Central memory CD8-positive, alpha-beta T cell (primary cell): ENCODE measurements at places on chromosomes 6 and 20.

GRCh38 chr20:56381501-56381900 lies 10.5 kb downstream of the AURKA start:
- no peak for DNase-seq

- no peak for DNase-seq
Measured at GRCh38 chr20:60631585-60632287, 620.3 kb upstream of the CDH4 start.

DNA sequence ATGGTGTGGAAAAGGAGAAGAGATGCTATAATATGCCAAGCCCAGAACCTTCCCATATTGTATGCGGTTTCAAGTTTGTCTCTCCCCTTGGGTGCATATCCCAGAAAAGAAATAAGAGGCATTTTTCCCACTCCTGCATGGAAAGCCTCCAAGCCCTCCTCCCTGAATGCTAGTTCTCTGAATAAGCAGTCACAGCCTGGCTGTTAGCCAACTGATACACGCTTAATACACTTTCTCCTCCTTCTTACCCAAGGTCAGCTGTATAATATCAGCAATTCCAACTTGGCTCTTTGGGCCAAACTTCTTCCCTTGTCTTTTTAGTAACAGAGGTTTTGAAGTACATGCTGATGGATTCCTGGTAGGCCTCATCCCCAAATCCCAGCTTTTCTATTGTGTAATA lies 440.1 kb downstream of the EPHA7 start:
- DNase-seq, result no peak

DNA sequence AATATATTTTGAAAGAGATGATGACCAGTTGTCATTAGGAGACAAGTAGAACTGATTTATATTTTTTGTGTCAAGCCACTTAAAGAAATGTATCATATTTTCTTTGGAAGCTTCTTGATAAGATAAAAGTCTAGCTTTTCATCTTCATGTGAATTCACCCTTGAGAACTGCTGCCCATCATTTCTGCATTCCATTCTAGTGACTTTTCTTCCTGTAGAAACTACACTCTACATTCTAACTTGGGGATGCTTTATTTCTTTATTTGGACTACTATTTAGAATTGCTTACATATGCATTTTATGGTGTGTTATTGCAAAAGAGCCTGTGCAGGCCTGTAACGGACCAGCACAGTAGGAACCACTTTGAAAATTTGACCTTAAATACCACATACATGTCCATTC lies 335.0 kb upstream of the KCNQ5 start:
- no peak for DNase-seq

DNA sequence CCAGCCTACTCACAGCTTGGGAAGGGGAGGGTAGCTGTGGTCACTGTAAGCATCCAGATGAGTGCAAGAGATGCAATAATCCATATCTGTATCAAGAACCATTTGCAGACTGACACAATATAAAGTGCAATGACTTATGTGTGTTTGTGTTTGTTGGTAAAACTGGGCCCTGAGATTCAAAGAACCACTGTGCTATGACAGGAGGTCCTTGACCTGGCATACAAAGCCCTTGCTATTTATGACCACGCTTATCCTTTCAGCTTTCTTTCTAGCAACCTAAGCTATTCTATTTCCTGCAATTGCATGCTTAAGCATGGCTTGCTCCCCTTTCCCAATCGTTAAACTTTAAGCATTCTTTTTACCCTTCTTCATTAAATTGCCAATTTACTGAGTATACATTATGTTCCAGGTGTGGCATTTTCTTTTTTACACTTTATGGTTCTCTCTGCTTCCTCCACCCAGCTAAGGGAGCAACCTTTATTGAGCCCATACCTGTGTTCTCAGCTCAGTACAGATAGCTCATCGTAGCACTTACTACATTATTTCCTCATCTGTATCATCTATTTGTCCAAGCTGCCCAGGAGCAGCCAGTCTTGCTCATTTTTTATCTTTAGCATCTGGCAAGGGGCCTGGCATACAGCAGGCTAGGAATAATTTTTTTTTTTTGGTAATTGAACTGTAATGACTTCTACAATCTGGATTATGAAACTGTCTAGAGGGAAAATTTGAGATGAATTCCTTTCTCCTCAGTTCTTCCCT lies 3.5 kb downstream of the MCUR1 start:
- no peak for DNase-seq

GRCh38 chr20:57577679-57578475 lies 17.0 kb downstream of the PCK1 start:
- no peak for DNase-seq

DNA sequence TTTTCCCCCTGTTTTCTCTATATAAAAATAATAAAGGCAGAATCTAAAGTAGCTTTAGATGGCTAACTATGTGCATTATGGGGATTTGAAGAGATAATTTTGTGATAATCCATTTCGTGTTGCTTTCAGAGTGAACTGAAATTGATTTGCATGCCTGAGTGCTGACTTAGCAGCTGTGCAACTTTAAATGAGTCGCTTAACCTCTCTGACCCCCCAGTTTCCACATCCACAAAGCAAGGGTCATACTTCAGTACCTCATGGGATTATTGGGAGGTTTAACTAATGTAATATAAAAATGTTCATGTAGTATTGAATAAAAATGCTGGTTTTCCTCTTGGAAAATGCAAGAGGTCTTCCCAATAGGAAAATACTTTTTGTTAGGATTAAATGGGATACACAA lies 63.8 kb upstream of the FABP7 start:
- DNase-seq, result no peak

DNA sequence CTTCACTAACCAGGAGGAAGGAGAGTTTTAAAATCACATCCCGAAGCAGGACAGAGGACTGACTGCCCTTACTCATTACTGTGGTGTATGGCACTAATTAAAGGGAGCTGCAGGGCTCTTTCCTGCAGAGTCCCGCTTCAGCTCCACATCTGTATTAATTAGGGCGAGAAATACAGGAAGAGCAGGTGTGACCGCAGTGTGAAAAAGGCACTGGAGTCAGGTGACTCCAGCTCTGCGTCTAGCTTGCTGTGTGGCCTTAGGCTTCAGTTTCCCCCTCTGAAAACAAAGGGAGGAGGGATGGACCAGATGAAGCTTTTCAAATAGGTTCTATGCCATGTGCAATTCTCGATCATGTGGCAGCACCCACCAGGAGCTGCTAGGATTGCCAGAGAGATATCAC lies 34.0 kb downstream of the KIAA1755 start:
- DNase-seq, result no peak

- no peak for DNase-seq
Measured at GRCh38 chr6:133969285-133969920, 16.4 kb downstream of the TBPL1 start.

DNA sequence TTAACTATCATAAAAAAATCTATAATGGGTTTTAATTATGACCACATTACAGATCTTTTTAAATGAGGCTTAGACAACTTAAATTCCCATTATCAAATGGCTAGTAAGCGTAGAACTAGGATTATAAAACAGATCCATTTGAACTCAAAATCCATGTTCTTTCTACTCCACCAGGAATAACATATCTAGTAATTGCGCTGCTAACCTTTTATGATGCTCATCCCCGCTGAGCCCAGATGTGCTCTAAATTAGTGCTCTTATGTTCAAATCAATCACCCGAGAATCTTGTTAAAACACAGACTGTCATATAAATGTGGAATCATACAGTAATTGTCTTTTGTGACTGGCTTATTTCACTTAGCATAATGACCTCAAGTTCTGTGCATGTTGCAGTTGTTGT lies 903.1 kb downstream of the PHF3 start:
- DNase-seq, result no peak

DNA sequence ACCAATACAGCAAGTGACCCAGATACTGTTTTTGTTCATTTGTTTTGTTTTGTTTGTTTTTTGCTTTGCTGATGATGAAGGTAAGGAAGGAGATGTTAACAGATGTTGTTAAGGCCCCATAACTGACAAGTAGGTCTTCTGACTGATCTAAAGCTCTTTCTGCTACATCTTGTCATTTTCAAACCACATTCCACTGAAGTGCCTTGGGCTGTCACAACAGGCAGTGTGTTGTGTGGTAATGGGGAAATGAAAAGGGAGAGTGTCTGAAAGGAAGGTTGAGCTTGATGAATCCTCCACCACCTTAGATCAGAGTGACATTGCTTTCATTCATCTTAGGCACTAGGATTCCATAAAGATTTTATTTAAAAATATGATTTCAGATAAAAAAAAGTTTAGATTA lies 479.4 kb upstream of the SYNCRIP start:
- DNase-seq, result no peak

- DNase-seq, result no peak
Measured at GRCh38 chr20:51014797-51015722, 7.8 kb downstream of the KCNG1 start.

- DNase-seq, result no peak
Measured at GRCh38 chr6:118280210-118280609, 267.9 kb upstream of the PLN start.

GRCh38 chr6:37122861-37123260 lies 47.1 kb upstream of the PIM1 start:
- no peak for DNase-seq

GRCh38 chr20:64057628-64058498 lies 5.1 kb upstream of the TCEA2 start:
- DNase-seq, result peak; percentile 53

- no peak for DNase-seq
Measured at GRCh38 chr20:58655328-58656107, 4.4 kb downstream of the STX16 start.

DNA sequence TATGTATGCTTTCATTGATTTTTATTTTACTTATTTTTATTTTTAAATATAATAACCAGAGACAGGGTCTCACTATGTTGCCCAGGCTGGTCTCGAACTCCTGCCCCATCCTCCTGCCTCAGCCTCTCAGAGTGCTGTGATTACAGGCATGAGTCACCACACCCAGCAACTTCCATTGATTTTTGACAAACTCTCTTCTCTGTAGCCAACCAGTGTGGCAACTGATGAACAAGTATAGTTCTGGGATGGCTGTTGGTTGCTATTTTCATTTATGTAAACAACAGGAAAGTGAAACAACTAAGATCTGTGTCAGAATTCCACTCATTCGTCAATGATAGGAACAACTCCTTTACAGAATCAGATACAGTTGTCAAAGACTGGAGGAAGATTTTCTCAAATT lies 356.7 kb upstream of the JARID2 start:
- no peak for DNase-seq

GRCh38 chr20:926670-927069 lies 10.5 kb upstream of the ANGPT4 start:
- no peak for DNase-seq

GRCh38 chr20:61972636-61973508 lies 92.8 kb downstream of the TAF4 start:
- no peak for DNase-seq

DNA sequence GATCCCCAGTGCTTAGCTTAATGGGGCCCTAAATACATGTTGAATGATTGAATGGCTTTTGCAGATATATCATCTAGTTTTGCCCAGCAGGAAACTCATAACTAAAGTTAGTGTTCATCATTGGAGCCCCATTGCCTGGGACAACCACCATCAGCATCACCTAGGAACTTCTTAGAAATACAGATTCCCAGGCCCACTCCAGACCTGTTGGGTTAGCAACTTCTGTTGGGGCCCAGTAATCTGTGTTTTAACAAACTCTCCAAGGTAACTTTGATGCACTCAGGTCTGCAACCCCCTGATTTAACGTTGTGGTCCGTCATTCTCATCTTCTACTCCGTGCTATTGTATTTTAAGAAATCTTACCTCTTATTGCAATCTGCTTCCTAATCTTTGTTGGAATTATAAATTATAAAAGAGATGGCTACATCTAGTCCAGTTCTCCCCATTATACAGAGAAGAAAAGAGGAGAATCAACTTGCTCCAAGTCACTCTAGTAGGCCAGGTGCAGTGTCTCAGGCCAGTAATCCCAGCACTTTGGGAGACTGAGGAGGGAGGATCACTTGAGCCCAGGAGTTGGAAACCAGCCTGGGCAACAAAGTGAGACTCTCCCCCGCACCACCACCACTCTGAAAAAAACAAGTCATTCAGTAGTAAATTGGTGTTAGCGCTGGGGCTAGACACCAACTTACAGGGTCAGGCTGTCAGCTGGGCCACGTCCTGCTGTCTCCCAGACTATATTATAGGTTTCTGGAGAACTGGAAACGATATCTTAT lies 13.7 kb downstream of the FOXP4 start:
- no peak for DNase-seq

DNA sequence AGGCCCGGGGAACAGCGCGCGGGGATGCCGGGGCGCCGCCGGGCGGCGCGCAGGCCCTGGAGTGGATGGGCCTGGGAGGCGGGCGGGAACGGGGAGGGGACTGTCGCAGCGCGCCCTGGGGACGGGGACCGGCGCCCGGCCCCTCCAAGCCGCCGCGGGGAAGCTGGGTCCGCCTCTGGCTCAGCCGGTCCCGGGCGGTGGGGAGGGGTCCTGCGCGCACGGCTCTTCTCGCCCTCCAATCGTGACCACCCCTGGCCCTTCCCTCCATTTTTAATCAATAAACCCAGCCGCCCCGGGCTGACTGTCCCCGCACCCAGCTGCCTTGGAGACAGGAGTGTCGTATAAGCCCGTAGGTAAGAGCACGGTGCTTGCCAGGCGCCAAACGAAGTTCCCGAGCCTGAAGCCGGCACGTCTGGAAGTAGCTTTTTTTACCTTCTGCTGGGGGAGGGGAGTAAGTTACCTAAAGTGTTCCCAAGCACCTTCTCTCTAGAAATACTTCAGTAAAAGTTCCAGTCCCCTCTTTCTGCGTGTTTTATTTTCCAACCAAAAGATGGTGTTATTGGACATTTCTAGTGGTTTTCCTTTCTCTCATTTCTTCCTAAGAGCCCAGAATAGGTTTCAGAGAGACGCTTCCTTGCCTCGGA lies 780 bp upstream of the TAF4 start:
- DNase-seq, result peak; percentile 29
